ENCODE measurements at places on chromosomes 5 and 9. TPM values are rescaled to one million over a fixed set of nuclear protein-coding genes. Genes with fewer than 3 reads are reported as not detected.

The OSMR gene
- total RNA-seq = 10.7 TPM

The UBE2QL1 gene
- total RNA-seq = not detected

The TMEM171 gene
- 8.9 TPM for total RNA-seq

The TNFAIP8 gene
- total RNA-seq = 10.4 TPM

The PFN3 gene
- not detected for total RNA-seq

The FBXO38 gene
- total RNA-seq = 72.4 TPM

The MVB12B gene
- 10.1 TPM for total RNA-seq

The NIPAL4 gene
- total RNA-seq = not detected

The DPH7 gene
- total RNA-seq = 29.7 TPM

The MOB3B gene
- total RNA-seq = 0.65 TPM

The ACTBL2 gene
- total RNA-seq = not detected

The F12 gene
- total RNA-seq = 0.57 TPM

The FREM1 gene
- total RNA-seq = not detected

The ALDOB gene
- total RNA-seq = not detected
